T-cell (primary cell): ENCODE measurements at places on chromosomes 5 and 9. TPM values are rescaled to one million over a fixed set of nuclear protein-coding genes. Genes with fewer than 3 reads are reported as not detected.

- no peak overlapping the region for H3K4me3 ChIP-seq
- no peaks in the 10 kb centered on the region for H3K4me1 ChIP-seq
- DNase-seq, result no peak
- H3K27ac ChIP-seq, result no peak overlapping the region
Measured at GRCh38 chr5:51371052-51371451, 12.2 kb upstream of the ISL1 start.

GRCh38 chr9:21974722-21975409 is 19.3 kb downstream of the CDKN2A start:
- H3K27me3 ChIP-seq, result peaks cover 53% of the 10 kb centered on the region
- peak overlapping the region; percentile 43 for H3K4me3 ChIP-seq
- H3K4me1 ChIP-seq, result peaks cover 33% of the 10 kb centered on the region

The DROSHA gene
- 72.6 TPM for total RNA-seq

- H3K4me1 ChIP-seq, result no peaks in the 10 kb centered on the region
- H3K4me3 ChIP-seq, result no peak overlapping the region
- no peak overlapping the region for H3K27ac ChIP-seq
Measured at GRCh38 chr5:36457511-36458270, 148.7 kb upstream of the SLC1A3 start.

DNA sequence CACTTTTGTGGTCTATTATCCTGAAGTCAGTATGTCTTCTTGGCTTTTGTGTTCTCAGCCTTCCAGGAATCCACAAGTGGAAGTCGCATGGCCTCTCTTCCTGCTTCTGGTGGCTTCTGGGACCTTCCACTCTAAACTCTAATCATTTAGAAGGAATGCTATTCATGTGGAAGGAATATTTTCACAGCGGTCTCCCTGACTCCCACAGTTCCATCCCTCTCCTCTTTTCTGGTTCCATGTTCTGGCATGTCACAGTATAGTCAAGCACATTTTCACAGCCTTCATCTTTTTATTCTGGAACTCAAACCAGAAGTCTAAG is 7.3 kb upstream of the RAI14 start:
- H3K4me1 ChIP-seq, result no peaks in the 10 kb centered on the region
- no peak for DNase-seq
- peaks cover 14% of the 10 kb centered on the region for H3K27me3 ChIP-seq
- H3K36me3 ChIP-seq, result no peaks in the 10 kb centered on the region
- H3K4me3 ChIP-seq, result no peak overlapping the region

DNA sequence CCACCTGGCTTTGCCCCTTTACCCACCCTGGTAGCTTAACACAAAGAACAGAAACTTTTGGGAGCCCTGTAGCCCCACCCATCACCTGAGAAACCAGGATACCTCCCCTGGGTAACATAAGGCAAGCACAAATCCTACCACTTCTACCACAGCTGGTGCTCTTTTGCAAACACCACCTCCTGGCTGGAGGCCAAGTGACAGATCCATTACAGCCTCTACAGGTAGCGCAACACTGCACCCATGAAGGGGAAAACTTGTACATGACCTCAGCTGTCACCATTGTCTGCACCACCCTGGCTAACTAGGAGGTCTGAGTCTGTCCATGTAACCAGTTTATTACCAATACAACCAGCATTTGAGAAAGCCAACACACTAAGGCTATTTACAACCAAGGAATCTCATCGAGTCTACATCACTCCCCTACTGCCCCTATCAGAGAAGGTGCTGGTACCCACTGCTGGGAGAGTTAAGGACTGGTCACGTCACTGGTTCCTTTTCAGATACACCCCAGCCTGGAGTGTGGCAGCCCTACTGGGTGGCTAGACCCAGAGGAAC is 128.6 kb downstream of the PJA2 start:
- H3K36me3 ChIP-seq, result no peaks in the 10 kb centered on the region
- H3K4me1 ChIP-seq, result no peaks in the 10 kb centered on the region
- no peak overlapping the region for H3K27ac ChIP-seq
- no peak overlapping the region for H3K4me3 ChIP-seq
- no peak for DNase-seq

The PCDHGA2 gene
- total RNA-seq, result not detected

The IL13 gene
- total RNA-seq, result 0.38 TPM

DNA sequence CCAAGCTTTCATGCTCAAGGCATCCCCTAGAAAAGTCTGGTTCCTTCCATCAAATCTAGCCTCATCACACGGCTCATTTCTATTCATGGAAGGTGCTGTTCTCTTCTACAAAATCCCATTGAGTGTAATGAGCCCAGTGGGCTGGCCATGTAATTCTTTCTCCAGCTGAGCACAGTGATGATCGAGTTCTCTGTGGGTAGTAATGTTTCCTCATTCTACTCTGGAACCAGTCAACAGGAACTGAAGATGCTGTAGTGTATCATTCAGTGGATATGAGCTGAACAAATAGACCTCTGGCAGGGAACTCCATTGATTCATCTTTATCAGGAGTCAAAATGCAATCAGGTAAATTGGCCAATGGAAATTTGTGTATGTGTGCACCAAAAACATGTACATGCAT is 149.2 kb downstream of the LRRC70 start:
- no peak overlapping the region for H3K27ac ChIP-seq
- no peaks in the 10 kb centered on the region for H3K27me3 ChIP-seq
- no peak for DNase-seq
- H3K4me1 ChIP-seq, result no peaks in the 10 kb centered on the region

The SLC34A1 gene
- not detected for total RNA-seq

The TMEM245 gene
- 32.5 TPM for total RNA-seq

- H3K36me3 ChIP-seq, result no peaks in the 10 kb centered on the region
- H3K4me1 ChIP-seq, result peaks cover 86% of the 10 kb centered on the region
- peak within 1 kb of the TSS; percentile 80 for H3K27ac ChIP-seq
- DNase-seq, result peak; percentile 57
Measured at GRCh38 chr5:180802325-180803180, at the start of gene MGAT1. TSS of gene MGAT1 (minus strand) at chr5:180802806. CDS start at chr5:180792971, 9,835 bp downstream.

The CTXN3 gene
- total RNA-seq, result not detected

DNA sequence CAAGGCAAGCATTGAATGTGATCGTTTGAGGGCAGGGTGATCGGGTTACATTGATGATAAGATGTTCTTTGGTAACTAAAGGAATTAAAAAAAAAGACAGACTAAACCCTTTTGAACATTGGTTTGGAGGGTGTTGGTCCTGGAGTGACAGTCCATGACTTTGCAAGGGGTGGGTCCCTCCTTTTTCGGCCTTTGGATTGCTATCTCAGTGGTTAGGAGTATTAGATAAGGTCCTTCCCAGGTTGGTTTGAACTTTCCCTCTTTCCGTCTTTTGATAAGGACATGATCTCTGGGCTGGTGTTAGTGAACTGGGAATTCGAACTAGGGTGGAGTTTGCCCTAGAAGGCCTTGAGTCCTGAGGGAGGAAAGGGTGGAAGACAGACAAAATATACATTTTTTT is 5.4 kb upstream of the ABO start:
- H3K4me1 ChIP-seq, result no peaks in the 10 kb centered on the region
- H3K27ac ChIP-seq, result no peak overlapping the region
- H3K4me3 ChIP-seq, result no peak overlapping the region
- no peaks in the 10 kb centered on the region for H3K27me3 ChIP-seq

- no peaks in the 10 kb centered on the region for H3K4me1 ChIP-seq
- H3K27ac ChIP-seq, result no peak overlapping the region
- H3K27me3 ChIP-seq, result no peaks in the 10 kb centered on the region
- no peaks in the 10 kb centered on the region for H3K36me3 ChIP-seq
- H3K4me3 ChIP-seq, result no peak overlapping the region
Measured at GRCh38 chr9:95058121-95058785, 259.3 kb downstream of the FANCC start.

GRCh38 chr5:93831449-93831848 is 90.0 kb upstream of the POU5F2 start:
- no peak for DNase-seq
- H3K27ac ChIP-seq, result no peak overlapping the region
- H3K4me3 ChIP-seq, result no peak overlapping the region
- H3K4me1 ChIP-seq, result no peaks in the 10 kb centered on the region

The ANKS6 gene
- total RNA-seq, result 19.0 TPM

- H3K27ac ChIP-seq, result no peak overlapping the region
- H3K4me3 ChIP-seq, result no peak overlapping the region
- peaks cover 6% of the 10 kb centered on the region for H3K36me3 ChIP-seq
Measured at GRCh38 chr5:72241346-72242003, 78.6 kb downstream of the MRPS27 start.

The ZNF879 gene
- 15.2 TPM for total RNA-seq

The TYRP1 gene
- total RNA-seq, result not detected

DNA sequence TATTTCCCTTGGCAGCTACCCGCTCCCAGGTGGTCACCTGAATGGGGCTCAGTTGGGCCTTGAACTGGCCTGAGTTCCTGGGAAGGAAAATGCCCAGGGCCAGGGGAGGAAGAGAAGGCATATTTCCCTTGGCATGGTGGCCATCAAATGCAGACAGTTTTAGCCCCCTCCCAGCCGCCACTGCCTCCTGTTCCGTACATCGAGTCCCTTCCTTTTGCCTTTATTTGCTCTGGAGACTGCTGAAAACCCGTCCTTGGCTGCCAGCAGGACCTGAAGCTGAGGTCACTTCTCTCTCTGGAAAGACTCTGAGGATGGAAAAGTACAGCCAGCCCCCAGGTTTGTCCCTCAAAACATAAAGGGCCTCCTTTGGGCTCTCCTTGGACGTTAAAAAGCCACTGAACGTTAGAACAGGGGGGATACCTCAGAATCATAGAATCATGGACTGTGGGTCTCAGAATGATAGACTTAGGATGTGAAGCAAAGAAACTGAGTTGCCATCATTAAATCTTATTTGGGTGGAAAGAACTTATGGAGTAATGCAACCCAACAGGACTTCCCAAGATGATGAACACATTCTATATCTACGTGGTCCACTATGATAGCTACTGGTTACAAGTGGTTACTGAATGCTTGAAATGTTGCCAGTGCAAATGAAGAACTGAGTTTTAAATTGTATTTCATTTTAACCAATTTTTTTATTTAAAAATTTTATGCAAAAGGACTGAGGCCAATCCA is 7.1 kb downstream of the SPARC start:
- no peaks in the 10 kb centered on the region for H3K4me1 ChIP-seq
- no peaks in the 10 kb centered on the region for H3K36me3 ChIP-seq
- no peaks in the 10 kb centered on the region for H3K27me3 ChIP-seq
- DNase-seq, result no peak
- H3K27ac ChIP-seq, result no peak overlapping the region

DNA sequence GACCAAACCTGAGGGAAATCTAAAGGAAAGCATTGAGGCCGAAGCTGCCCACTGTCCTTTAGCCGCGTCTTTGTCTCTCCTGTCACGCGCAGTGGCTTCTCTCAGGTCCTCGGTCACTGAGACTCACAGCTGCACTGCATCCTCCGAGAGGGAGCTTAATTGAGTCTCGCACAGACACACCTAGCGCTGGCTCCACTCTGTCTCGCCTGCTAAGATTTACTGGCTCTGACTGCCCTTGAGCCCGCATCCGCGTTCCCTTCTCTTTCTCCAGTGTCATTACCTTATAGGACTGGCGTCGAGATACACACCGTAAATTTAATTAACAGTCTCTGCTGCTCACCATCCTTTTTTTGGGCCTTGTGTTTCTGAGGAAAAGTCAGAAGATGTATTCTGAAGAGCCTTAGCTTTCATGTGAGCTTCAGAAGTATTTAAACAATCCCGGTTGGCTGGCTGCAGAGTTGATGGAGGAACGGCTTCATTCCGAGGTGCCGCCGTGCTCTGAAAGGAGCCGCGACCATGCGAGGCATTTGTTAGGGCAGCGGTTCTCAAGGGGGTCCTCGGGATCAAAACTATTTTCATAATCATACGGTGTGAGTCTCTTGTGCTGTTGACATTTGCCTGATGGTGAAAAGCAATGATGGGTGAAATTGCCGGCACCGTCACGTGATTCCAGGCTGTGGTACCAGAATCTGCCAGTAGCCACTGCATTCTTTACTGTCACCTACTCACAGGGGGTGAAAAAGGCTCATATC is 58.3 kb downstream of the GPR107 start:
- H3K4me3 ChIP-seq, result no peak overlapping the region
- H3K4me1 ChIP-seq, result peaks cover 20% of the 10 kb centered on the region
- no peak overlapping the region for H3K27ac ChIP-seq
- no peaks in the 10 kb centered on the region for H3K27me3 ChIP-seq
- H3K36me3 ChIP-seq, result peaks cover 30% of the 10 kb centered on the region
- no peak for DNase-seq

The SHC3 gene
- not detected for total RNA-seq

The SLC6A18 gene
- not detected for total RNA-seq

- no peaks in the 10 kb centered on the region for H3K4me1 ChIP-seq
- DNase-seq, result no peak
- H3K27ac ChIP-seq, result no peak overlapping the region
- no peaks in the 10 kb centered on the region for H3K27me3 ChIP-seq
Measured at GRCh38 chr9:130327781-130328348, 62.3 kb downstream of the HMCN2 start.

GRCh38 chr5:91058575-91058974 is 324.5 kb downstream of the ARRDC3 start:
- H3K4me1 ChIP-seq, result no peaks in the 10 kb centered on the region
- no peak overlapping the region for H3K4me3 ChIP-seq
- H3K36me3 ChIP-seq, result no peaks in the 10 kb centered on the region
- no peak for DNase-seq
- no peaks in the 10 kb centered on the region for H3K27me3 ChIP-seq
- H3K27ac ChIP-seq, result no peak overlapping the region

GRCh38 chr5:23396346-23396745 is 111.1 kb upstream of the PRDM9 start:
- no peak overlapping the region for H3K27ac ChIP-seq
- DNase-seq, result no peak

- H3K27me3 ChIP-seq, result peaks cover 19% of the 10 kb centered on the region
- H3K27ac ChIP-seq, result no peak overlapping the region
- H3K36me3 ChIP-seq, result no peaks in the 10 kb centered on the region
- DNase-seq, result no peak
- H3K4me3 ChIP-seq, result no peak overlapping the region
- H3K4me1 ChIP-seq, result peaks cover 3% of the 10 kb centered on the region
Measured at GRCh38 chr9:133181561-133181960, 17.8 kb upstream of the GBGT1 start.

The TLX3 gene
- total RNA-seq, result not detected

- no peaks in the 10 kb centered on the region for H3K27me3 ChIP-seq
- H3K4me3 ChIP-seq, result no peak overlapping the region
- no peak for DNase-seq
- no peaks in the 10 kb centered on the region for H3K4me1 ChIP-seq
- H3K36me3 ChIP-seq, result peaks cover 75% of the 10 kb centered on the region
Measured at GRCh38 chr9:128178806-128179431, 12.5 kb downstream of the CIZ1 start.

- DNase-seq, result no peak
- no peaks in the 10 kb centered on the region for H3K27me3 ChIP-seq
- no peak overlapping the region for H3K27ac ChIP-seq
- no peak overlapping the region for H3K4me3 ChIP-seq
- H3K4me1 ChIP-seq, result no peaks in the 10 kb centered on the region
Measured at GRCh38 chr9:87259543-87260518, 237.8 kb upstream of the DAPK1 start.

The FRMD3 gene
- total RNA-seq, result 0.53 TPM
